Activated naive CD4-positive, alpha-beta T cell treated with anti-CD3 and anti-CD28 coated beads, Interleukin-2, amount 50 U/mL, for 16 hours (primary cell): ENCODE measurements at places on chromosomes 4 and X.

DNA sequence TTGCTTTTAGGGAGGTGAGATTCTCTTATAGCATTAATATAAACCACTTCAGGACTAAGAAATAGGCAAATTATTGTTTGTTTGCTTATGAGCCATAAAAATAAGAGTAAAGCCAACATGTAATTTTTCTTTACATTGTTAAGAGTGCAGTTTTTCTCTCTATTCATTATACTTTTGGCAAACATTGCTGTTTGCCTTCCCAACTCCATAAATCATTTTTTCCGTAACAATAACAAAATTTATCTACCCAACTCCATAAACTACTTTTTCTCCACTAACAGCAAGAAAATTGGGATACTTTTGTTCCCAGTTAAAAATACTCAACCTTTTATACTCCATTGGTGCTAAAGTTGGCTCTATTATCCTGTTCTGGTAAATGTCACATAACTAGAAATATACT is 229.7 kb upstream of the GPRIN3 start:
- DNase-seq = no peak

- DNase-seq = no peak
Measured at GRCh38 chrX:82208975-82209374, 1007.1 kb downstream of the SH3BGRL start.

DNA sequence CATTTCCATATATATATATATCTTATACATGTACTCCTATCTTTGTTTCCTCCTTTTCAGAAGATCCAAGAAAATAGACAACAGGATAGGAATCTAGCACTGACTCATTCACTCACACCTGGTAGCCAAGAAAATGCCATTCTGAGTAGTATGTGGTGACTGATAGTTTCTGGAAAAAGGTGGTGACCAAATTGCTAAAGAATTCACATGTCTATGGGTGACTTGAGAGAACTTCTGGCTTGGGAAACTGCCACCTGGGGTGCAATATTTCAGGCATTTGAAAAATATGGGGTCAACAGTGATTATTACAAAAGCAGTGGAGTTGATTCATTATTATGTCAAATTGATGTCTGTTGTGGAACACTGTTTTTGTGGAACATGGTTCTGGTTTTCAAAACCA is 605.1 kb downstream of the PCDH18 start:
- DNase-seq = no peak

- no peak for DNase-seq
Measured at GRCh38 chr4:23860919-23861318, 28.9 kb downstream of the PPARGC1A start.

DNA sequence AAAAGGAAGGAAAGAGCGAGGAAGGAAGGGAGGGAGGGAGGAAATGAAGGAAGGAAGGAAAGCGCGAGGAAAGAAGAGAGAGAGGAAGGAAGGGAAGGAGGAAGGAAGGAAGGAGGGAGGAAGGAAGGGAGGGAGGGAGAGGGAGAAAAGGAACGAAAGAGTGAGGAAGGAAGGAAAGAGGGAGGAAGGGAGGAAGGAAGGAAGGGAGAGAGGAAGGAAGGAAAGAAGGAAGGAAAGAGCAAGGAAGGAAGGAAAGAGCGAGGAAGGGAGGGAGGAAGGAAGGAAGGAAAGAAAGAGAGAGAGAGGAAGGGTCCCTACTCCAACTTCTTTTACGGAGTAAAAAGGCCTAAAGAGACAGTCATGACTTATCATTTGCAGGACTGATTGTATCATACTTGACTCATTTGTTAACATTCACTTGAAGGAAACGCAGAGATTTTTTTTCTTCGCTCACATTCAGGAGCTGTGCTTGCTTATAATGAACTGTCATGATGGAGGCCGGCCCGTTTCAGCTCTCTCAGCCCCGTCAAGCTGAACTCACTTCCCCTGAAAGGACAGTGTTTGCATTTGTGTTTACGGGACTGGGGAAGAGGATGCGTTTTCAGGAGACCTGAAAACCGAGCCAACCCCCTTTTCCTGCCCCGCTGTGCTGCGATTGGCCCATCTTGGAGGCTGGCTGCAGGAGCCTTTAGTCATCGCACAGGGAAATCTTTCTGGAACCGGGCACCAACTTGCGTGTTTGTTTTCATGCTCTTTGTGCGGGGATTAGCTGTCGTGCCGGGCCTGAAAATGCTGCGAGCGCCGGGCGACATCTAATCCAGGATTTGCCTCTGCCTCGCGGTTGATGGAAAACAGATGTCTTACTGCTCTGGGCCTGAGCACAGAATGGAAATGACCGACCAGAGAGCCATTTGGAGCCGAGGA is 17.8 kb downstream of the TRIM2 start:
- DNase-seq = peak; percentile 39

- no peak for DNase-seq
Measured at GRCh38 chr4:108833046-108833445, 70.2 kb upstream of the ETNPPL start.
